ENCODE measurements at places on chromosomes 1 and 21.

DNA sequence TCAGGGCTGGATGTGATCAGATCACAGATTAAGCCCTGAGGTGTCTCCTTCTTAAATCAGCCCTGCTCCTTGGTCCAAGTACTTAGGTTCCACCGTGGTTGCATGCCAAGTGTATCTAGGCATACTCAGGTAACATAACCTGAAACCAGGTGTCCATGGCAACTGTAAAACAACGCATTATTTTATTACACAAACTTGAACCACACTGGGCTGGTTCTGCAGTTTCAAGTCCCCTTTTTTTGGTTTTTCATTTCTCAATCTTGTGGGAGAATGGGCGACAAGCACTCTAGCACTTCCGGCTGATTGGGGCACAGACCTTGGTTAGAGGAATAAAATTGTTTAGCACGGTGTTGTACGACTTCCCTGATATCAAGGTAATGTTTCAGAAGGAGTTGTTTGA, 65.2 kb downstream of the GBP6 start:
- no peak for DNase-seq

- DNase-seq, result no peak
These were observed 30.0 kb downstream of the RABIF start for GRCh38 chr1:202858789-202859414.

- no peak for DNase-seq
These were observed 235.8 kb downstream of the PTGER3 start for GRCh38 chr1:70811815-70812214.

GRCh38 chr1:62724430-62724829, 36.2 kb upstream of the DOCK7 start:
- DNase-seq, result no peak

GRCh38 chr1:203265541-203265940, 36.1 kb upstream of the CHIT1 start:
- no peak for DNase-seq

- no peak for DNase-seq
These were observed 196.1 kb upstream of the FGGY start for GRCh38 chr1:59100708-59101374.

- DNase-seq, result no peak
These were observed 30.5 kb downstream of the CLSTN1 start for GRCh38 chr1:9793291-9793690.

DNA sequence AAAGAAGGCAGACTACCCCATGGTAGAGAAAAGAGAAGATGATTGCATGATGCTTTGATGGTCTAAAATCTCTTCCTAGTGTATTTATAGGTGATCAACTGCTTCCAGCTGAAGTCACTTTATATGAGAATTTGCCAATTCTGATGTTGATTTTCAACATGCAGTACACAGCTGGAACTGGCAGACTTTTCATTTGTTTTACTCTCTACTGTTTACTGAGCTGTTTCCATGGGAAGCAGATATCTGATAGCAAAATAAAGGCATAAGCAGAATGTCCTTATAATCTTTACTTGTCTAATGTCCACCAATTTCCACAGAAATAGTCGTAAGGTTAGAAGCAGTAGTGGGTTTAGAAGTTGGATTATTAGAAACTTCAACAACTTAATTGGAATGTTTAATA, 74.9 kb downstream of the SYDE2 start:
- no peak for DNase-seq

- no peak for DNase-seq
These were observed 148.0 kb downstream of the ZZZ3 start for GRCh38 chr1:77534456-77534855.

- no peak for DNase-seq
These were observed 40.8 kb downstream of the PTPRC start for GRCh38 chr1:198679535-198680173.

- no peak for DNase-seq
These were observed 185.0 kb downstream of the TGFBR3 start for GRCh38 chr1:91700771-91701471.

GRCh38 chr1:224922404-224923164, 6.9 kb upstream of the DNAH14 start:
- DNase-seq, result peak; percentile 51

DNA sequence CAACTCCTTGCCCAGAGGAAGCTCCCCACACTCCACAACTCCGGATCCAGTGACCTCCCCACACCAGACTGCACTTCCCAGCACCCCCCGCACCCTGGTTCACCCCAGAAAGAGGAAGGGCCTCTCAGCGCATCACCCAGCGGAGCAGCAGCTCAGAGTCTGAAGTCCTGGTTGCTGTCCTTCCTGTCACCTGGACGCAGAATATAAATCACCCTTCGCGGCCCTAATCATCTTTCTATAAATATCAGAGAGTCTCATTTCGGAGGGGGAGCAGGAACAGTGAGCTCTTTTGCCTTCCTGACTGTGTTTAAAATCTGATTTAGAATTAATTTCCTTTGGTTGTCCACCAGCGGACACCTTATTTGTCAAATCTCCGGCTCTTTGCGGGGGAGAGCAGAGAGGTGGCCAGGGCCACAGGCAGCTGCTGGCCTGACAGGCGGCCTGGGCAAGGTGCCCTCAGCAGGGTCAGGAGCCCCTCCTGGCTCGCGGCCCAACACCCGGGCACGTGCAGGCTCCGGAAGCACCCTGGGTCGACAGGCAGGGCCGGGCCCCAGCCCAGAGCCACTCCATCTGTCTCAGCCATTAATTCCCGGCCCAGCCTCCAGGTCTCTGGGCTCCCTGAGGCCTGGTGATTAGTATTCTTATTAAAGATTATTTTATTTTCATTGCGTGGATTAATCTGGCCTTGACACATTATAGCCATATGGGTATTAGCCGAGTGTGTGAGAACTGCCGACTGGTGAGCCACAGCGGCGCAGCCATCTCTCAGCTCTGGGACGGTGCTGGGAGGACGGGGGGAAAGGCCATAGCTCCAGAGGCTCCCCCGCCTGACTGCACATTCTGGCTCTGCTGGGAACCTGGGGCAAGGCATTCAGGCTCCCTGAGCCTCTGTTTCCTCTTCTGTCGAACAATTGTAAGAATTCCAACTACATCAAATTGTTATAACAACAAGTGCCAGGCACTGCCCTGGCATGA, 19.7 kb downstream of the EPHA8 start:
- DNase-seq, result no peak

GRCh38 chr1:161038523-161039153, at the start of gene TSTD1:
Gene TSTD1, minus strand, starts transcription at chr1:161038964. Its CDS starts 75 bp downstream, at chr1:161038889.
- peak; percentile 80 for DNase-seq

DNA sequence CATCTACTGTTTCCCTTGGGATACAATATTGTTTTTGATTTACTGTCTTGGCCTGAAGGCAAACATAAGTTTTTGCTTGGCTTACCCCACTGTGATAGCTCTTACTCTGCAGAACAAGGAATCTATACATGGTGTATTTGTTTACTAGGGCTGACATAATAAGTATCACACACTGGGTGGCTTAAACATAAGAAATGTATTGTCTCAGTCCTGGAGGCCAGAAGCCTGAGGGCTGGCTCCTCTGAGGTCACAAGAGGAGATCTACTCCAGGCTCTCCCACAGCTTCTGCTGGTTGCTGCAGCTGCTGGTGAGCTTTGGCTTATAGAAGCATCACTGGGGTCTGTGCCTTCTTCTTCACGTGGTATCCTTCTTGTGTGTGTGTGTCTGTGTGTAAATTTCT, 30.7 kb upstream of the IGSF5 start:
- no peak for DNase-seq

GRCh38 chr1:100353988-100354387, 1.7 kb downstream of the CDC14A start:
- DNase-seq, result no peak

DNA sequence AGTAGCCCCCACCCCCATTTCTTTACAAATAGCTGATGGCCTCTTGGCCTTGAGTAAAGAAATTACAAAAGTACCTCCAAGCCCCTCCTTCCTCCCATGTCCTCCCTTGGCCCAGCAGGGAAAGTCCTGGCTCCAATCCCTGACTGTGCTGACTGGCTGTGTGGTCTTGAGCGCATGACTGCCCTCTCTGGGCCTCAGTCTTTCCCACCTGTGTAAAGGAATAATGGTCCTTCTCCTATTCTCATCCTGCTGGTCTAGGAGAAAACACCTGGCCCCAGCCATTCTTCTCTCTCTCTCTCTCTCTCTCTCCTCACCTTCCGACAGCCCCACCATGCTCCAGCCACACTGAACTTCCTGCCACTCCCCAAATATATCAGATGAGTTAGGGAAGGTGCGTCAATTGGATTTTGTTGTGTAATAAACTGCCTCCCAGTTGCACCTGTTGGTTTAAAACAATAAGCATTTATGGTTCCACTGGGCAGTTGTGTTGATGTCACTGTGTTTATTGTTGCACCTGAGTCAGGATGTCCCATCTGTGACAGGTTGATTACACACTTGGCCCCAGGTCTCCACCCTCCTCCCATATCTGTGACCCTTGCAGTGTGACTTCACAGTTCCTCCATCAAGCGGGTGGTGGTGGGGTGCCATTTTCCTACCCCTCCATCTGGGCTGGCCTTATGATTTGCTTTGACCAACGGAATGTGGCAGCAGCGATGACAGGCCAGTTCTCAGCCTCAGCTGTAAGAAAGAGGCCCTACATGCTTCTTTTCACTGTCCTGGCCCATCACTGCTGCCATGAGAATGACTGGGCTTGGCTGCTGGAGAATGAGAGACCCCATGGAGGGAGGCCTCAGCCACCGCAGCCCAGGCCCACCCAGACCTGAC, 22.3 kb upstream of the LRP8 start:
- DNase-seq, result peak; percentile 27

DNA sequence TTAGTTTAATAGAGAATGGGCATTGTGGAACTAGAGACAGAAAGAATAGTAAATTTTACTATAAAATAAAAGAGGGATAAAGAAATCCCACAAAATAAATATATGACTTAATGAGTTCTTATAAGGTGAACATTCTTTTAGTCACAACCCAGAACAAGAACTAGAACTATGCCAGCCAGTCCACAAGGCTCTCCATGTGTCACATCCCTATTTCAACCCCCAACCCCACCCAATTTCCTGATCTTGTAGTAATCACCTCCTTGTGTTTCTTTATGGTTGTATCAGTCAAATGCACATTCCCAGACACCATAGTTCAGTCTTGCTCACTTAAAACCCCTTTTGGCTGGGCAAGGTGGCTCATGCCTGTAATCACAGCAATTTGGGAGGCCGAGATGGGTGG, 662.3 kb upstream of the CAMK1G start:
- DNase-seq, result no peak
